Cardiac fibroblast (primary cell): ENCODE measurements at places on chromosomes 6 and 20.

DNA sequence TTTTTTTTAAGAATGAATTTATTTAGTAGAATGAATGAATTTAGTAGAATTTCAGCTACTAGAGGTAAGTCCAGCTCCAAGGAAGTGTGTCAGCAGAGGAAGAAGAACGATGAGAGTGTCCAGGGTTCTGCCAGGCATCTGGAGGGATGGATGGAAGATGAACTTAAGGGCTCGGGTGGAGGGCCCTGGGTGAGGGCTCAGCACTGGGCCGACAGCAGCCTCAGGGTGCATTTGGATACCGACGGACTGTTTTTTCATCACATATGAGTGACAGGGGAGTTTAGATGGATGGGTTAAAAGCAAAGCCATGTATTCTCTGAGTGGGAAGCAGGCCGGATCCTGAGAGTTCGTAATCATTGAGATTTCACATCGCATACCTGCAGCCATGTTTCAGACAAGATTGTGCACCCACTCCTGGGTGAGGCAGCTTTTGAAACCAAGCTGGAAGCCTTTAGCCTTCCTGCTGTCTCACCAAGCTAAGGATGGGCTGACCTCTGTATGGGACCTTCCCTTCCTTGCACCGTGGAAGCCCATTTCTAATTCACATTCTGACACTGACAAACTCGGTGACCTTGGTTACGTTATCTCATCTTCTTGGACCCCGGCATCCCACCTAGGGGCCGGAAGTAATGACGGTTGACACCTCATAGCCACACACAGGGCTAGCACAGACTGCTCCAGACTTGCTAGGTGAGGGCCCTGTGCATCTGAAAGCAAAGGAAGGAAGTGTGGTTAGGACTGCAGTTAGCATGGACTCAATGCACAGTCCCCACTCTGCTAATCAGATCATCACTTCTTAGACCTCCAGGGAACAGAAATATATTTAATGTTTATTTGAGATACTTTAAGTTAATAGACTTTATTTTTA lies 228.5 kb downstream of the SLC24A3 start:
- DNase-seq: no peak

GRCh38 chr6:132669690-132670291 lies 10.8 kb upstream of the TAAR1 start:
- peak; percentile 73 for DNase-seq

DNA sequence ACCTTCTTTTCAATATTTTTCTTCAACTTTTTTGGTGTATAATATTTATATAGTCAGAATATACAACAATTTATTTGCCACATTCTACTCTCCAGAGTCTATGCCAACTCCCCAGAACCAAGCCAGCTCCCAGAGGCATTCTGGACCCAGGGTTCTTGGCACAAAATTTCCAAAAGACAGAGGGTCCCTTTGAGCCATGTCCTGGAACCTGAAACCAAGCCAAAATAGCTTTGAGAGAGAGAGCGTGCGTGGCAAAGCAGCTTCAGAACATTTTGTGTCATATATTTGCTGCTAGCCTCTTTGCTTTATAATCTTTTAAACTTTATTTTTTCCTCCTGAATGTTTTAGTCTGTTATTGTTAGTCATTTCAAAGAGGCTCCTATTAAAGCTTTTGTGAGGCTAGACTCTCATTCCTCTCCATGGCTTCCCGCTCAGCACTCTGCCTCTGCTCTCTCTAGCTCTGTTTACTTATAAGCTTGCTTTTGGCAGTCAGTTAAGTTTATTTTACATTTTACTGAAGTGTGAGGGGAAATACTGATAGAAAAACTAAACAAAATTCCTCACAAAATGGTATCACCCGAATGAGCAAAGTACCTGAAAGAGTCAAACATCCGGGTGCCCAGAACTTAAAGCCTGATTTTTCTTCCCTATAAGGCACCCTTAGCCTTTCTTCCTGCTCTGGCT lies 605.1 kb upstream of the ID4 start:
- no peak for DNase-seq

GRCh38 chr20:49570161-49570827 lies 2.4 kb upstream of the PTGIS start:
- no peak for DNase-seq

- DNase-seq: no peak
Measured at GRCh38 chr6:108803982-108804490, 44.2 kb upstream of the ARMC2 start.

DNA sequence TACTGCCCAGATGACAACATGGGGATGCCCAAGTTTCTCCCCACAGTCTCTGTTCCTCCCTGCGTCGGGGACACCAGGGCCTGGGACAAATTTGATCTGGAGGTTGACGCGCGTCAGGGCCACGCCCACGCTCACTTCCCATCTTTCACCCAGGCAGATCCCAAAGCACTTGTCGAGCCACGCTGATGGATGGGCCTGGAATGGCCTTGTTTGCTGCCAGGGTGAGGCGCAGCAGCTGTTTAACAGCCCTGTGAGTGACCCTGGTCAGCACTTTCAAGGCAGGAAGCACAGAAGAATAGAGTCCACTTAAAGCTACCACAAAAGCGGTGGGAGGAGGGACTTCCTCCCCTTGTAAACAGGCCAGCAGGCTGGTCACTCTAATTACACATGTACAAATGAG lies 324.7 kb upstream of the JARID2 start:
- peak; percentile 22 for DNase-seq

DNA sequence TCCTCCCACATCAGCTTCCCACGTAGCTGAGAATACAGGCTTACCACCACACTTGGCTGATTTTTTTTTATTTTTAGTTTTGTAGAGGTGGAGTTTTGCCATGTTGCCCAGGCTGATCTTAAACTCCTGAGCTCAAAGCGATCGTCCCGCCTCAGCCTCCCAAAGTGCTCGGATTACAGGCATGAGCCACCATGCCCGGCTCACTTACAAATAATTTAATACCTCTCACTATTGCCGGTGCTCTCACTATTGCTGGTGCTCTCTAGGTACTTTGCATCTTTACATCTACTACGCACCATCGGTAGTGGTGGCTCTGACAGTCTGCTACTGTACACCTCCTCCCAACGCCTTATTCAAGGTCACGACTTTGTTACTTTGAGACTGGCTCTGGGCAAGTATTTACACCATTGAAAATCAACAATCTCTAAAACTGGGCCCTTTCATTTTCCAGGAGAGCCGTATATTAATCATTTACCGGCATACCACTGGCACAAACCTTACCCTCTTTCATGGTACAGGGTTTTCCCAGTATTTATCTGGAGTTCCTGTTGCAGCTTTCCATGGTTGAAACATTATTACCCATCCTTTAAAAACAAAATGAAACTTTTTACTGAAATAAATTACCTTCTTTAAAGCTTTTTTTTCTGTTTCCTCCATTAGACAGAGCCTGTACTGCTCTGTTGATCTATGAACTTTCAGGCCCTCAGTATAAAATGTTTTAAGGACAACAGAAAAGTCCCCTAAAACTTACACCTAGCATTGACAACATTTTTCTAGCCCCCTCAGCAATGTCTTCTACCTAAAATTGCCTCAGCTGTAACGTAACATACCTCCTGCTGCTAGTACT lies 259.6 kb upstream of the PLCB4 start:
- no peak for DNase-seq

DNA sequence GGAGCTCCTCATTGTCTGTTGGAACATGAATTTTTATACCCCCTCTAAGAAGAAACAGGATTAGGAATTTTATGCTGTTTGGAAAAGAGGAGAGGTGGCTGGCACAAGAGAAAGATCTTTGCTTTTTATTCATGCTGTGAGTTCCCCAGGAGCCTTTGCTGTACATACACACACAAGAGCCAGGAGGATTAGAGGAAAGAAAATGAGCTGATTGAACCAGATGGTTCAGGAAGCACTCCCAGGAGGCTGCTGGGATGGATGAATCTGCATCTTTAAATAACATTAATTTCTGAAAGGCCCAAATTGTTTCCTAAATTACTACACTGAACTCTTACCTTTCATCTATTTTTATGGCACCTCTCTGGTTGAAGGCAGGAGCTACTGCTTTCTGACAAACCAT lies 20.1 kb upstream of the TCP11 start:
- no peak for DNase-seq

GRCh38 chr6:166355552-166355951 lies 13.2 kb upstream of the SFT2D1 start:
- no peak for DNase-seq

DNA sequence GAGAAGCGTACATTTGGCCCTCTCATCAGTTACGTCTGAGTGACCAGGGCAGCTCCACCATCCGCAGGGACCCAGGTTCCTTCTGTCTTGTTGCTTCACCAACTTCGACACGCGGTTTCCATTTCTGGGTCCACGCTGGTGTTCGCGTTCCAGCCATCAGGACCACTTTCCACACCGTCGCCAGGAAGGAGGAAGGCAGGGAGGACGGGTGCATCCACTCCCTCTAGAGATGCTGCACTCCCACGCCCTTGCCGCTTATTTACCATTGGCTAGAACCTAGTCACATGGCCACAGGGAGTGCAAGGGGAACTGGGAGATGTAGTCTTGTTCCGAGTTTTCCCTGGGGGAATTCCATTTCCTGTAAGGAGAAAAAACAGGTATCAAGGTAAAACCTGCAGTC lies 33.2 kb upstream of the SNX9 start:
- DNase-seq: no peak

GRCh38 chr20:31667315-31668285 lies 29.9 kb downstream of the COX4I2 start:
- DNase-seq: no peak

DNA sequence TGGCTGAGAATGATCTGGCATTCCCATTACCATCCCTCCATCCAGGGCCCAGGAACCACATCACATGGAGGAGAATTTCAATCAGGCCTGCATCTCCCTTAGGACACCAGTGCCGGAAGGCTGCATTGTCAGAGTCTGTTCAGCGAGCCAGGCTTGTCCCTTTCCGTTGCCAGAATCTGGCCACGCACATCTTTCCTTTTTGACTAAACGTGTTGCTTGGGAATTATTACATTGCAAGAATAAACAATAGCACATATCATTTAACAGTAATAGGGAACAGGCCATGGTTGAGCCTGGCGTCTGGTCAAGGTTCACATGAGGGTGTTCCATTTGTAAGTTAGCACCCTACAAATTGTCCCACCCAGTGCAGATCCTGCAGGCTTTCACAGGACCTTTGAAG lies 42.8 kb downstream of the SOBP start:
- DNase-seq: no peak

GRCh38 chr6:76840041-76840745 lies 623.1 kb downstream of the HTR1B start:
- DNase-seq: no peak

DNA sequence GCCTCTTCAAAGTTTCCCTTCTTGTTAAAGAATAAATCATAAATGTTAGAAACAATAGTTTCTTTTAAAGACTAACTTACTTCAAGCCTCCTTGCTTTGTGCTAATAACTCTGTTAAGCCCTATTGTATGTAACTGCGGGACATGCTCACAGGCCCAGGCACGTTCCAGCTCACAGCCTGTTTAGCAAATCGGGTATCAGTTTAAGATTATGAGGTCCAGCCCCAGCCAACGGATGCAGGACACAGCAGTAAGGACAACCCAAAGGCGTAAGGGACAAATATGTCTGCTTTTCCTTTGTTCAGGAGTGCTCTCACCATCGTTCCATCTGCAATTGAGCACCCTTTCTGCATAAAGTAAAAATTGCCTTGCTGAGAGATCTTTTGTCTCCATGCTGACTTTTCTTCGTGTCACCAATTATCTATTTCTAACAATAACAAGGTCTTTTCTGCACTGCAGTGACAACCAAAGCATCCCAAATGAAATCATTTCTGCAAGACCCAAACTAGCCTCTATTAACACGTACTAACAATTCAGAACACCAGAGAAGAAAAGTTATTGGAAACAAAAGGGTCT lies 1.4 kb downstream of the C6orf52 start:
- no peak for DNase-seq

- no peak for DNase-seq
Measured at GRCh38 chr6:158459726-158460125, 100.2 kb upstream of the TMEM181 start.

DNA sequence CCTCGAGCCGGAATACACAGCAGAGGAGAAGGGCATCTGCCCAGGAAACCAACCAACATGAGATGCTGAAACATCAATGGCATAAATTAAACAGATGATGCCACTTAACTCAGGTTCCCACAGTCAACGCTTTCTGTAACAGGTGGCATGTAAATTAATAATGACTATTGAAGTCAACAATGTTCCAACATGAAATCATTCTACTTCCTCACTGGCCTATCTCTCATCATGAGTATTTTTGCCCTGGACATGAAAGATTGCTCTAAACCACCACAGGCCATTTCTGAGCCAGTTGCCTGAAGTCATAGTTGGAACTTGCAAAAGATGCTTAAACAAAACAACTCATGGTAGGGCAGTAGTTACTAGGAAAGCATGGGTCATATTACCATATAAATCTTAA lies 397.9 kb upstream of the JARID2 start:
- no peak for DNase-seq

DNA sequence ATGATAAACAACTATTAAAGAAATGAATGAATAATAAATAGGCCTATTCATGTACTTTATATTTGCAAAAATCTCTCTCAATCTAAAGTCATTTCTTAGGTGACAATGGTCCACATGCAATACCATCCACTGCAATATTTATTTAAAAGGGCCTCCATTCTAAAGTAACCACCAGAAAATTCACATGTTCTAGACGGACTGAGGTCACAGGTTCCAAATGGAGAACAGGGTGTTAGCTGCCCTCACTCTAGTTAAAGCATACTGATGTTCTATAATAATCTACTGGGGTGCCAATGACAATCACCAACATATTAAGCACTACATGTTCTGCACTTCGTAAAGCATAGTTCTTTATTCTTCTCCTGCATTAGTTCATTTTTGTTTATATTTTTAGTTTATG lies 1.2 kb downstream of the HBS1L start:
- no peak for DNase-seq

GRCh38 chr20:9281803-9282202 lies 212.9 kb downstream of the PLCB4 start:
- no peak for DNase-seq

DNA sequence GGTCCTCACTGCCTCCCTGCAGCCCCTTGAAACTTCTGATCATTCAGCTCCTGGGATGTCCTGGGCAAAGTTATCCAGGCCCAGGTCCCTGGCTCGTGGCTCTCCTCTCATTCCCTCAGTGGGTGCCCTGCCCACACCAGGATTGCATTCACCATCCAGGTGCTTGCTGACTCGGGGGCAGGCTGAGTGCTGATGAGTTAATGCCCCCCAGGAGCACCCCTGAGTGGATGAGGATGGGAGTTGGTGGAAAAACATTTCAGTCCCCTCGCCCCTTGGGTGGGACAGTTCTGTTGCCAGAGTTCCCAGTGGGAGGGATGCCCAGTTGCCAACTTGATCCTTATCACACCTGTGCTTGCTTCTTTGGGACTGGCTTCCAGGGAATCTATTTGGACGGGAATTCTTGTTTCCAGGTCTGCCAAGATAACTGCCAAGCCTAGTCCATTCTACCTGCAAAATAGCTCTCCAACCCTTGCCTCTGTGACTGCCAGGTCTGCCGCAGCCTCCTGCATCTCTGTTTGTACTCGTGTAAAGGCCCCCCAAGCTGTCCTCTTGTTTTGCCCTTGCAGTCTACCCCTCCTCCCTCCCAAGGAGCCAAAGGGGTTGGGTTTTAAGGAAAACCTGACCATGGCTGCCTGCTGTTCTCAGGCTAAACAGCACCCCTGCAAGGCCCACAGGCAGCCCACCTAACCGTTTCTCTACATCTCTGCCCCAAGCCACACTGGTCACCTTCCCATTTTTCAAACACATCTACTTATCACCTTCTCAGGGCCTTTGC lies 11.6 kb upstream of the RSPO4 start:
- no peak for DNase-seq

- DNase-seq: no peak
Measured at GRCh38 chr20:62503401-62504178, 27.8 kb upstream of the GATA5 start.
